GM04504 (cell line): ENCODE measurements at places on chromosomes 2 and 18.
A peak's percentile ranks its signal among the peaks of the same experiment; 100 is the strongest.

GRCh38 chr18:49160079-49160930, 209.5 kb upstream of the SMAD7 start:
- no peak for DNase-seq

GRCh38 chr2:18907508-18907907, 318.1 kb upstream of the NT5C1B start:
- DNase-seq = no peak

DNA sequence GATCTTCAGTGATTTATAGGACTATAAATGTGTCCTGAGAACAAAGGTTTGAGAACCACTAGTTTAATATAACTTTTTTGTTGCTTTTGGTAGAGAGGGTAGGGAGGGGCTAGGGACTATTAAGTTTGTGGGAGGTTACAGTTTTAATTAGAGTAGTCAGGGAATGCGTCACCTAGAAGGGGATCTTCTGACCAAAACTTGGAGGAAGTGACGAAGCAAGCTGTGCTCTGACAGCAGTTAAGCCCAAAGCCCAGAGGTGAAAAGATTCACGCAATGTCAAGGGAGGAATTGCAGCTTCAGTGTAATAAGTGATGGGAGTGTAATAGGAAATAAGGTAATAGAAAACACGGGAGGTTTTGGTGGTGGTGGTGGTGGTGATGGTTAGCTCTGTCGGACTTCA, 8.1 kb downstream of the TDRD15 start:
- DNase-seq = no peak

GRCh38 chr2:48620604-48621003, 2.9 kb downstream of the GTF2A1L start:
- DNase-seq = no peak

DNA sequence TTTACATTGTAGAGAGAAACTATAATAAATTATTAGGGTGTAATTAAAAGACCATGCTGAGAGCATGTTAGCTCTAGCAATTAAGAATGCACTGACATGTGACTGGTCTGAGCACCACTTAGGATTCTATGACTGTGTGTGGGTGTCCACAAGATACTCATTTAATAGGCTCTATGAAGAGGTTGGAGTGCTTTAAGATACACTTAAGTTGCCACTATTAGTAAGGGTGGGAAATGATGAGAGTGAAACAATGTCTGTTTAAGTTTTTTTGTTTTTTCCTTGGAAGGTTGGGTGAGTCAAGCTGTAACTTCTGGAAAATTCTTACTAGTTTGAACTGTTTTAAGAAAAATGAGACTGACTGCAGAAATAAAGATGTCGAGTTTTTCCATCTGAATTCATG, 1.8 kb upstream of the FAP start:
- DNase-seq = no peak

GRCh38 chr18:11391661-11392060, 217.7 kb upstream of the SLC35G4 start:
- DNase-seq = no peak

- DNase-seq = no peak
These were observed 25.1 kb upstream of the DPYSL5 start for GRCh38 chr2:26822877-26823276.

DNA sequence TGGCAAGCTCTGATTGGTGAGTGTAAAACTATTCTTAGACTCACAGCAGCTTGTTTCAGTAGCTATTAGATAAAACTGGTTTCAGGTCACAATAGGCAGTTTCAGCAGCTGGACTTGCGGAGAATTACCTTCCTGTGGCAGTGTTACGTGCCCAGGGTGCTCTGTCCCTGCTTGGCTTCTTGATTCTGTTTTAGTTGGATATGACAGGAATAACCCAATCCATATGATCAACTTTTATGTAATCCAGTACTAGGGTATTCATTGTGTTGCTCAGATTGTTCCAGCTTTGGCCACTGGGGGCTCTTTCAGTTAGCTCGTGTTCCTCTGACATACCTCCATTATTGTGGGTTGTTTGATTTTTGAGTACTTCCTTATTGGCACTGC, 43.1 kb downstream of the INPP4A start:
- DNase-seq = no peak

- no peak for DNase-seq
These were observed 930.2 kb upstream of the LRRTM1 start for GRCh38 chr2:81234711-81235110.

- DNase-seq = no peak
These were observed 4.6 kb upstream of the DLX1 start for GRCh38 chr2:172080641-172081220.

- no peak for DNase-seq
These were observed 6.2 kb downstream of the RHOB start for GRCh38 chr2:20453087-20453486.

DNA sequence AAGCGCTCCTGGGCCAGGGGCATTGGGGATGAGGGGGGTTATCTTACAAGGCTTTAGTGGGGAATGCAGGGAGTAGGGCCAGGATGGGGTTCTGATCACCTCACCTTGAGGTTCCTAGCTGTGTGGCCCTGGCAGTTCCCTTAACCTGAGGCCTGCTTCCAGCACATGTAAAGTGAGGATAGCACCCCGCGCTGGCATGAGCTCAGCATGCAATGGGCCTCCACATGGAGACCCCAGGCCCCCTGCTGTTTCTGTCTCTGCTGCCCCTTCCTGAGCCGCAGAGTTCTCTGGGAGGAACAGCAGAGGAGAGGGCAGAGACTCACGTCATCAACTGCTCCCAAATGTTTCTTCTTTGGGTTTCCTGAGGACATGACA, 8.6 kb upstream of the TEX51 start:
- no peak for DNase-seq

- DNase-seq = no peak
These were observed 202.5 kb downstream of the GLI2 start for GRCh38 chr2:120938045-120938771.

DNA sequence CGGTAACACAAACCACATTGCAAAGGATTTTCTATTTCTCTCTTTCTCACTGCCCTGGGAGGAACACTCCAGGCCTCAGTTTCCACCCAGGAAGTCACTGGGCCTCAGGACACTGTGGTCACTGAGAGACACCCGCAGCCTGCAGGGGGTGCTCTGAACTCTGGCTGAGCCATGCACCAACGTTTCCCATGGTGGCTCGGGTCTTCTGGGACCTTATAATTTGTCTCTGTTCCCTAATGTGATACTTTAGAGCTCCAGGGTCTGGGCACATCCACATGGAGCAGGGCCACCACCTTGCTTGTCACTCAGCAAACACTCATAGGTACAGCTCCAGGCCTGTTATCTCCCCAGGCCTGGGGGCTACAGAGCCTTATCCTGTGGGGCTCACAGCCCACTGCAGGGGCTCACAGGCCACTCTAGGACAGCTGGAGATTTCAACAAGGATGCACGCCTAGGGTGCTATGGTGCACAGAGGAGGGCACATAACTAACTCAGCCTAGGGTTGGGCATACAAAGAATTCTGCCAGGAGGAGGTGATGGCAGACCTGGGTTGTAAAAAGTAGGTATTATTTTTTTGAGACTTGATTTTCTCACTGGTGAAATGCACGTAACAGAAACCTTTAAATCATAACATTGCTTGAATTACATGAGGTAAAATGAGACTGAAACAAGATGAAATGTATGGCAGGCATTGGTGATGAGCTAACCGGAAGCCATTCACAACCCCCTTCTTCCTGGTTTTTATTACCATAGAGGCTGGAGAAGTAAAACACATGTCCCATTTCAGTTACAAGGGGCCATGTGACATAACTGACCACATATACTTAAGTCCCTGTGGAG, 3.0 kb upstream of the HS1BP3 start:
- no peak for DNase-seq

- no peak for DNase-seq
These were observed 90.1 kb upstream of the TGFA start for GRCh38 chr2:70643715-70644114.

GRCh38 chr18:10530852-10531251, 5.0 kb downstream of the NAPG start:
- DNase-seq = no peak

GRCh38 chr2:212117926-212118325, 420.7 kb downstream of the ERBB4 start:
- DNase-seq = no peak

- DNase-seq = no peak
These were observed 871.9 kb upstream of the FSHR start for GRCh38 chr2:50026236-50026635.

GRCh38 chr2:95306336-95306895, 9.3 kb downstream of the KCNIP3 start:
- DNase-seq = no peak

- DNase-seq = no peak
These were observed 4.2 kb upstream of the USP14 start for GRCh38 chr18:154151-154550.

DNA sequence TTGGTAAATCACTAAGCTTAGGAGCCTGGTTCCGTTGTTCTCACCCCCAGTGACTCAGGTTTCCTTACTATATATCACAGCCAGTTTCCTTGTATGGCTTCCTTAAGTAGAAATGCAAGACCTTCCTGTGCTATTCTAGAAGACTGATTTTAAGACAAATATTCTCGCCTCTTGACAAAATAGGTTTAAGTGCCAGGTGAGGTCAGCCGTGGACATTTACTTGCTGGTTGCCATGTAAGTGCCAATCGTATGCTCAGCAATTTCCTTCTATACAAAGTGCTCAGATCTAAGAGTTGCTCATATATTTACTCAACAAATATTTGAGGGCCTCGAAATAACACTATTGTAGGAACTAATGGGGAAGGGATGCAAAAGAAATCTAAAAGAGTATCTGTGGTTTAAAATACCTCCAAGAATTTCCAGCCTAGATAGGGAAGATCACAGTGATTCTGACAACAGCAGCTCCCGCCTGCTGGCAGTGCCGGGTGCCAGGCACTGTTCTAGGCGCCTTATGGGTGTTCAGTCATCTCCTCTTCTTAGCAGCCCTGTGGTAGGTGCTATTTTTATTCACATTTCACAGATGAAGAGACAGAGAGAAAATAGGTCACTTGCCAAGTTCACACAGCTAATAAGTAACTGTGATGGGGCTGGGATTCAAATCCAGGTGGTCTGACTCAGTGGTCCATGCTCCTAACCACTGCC, 95.3 kb upstream of the B3GNT7 start:
- DNase-seq = no peak

DNA sequence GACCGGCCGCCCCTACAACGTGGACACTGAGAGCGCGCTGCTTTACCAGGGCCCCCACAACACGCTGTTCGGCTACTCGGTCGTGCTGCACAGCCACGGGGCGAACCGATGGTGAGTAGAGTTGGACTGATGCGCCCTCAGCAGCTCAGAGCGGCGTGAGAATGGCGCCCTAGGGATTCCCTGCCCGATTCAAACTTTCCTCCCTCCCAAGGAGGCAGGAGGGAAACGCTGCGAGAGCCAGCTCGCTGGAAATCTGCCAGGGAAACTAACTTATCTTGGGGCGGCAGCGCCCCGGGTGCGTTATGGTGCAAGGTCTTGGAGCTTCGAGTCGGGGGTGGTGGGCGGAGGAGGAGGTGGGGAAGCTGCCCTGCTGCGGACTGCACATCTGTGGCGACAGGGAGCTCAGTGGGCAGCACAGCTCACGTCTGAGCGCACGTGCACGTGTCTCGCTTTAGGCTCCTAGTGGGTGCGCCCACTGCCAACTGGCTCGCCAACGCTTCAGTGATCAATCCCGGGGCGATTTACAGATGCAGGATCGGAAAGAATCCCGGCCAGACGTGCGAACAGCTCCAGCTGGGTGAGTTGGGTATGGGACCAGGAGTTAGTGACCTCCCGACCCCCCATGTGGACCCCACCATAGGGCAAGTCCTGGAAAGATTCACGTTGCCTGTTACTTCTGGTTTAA, 697 bp downstream of the ITGA4 start:
- DNase-seq = no peak

DNA sequence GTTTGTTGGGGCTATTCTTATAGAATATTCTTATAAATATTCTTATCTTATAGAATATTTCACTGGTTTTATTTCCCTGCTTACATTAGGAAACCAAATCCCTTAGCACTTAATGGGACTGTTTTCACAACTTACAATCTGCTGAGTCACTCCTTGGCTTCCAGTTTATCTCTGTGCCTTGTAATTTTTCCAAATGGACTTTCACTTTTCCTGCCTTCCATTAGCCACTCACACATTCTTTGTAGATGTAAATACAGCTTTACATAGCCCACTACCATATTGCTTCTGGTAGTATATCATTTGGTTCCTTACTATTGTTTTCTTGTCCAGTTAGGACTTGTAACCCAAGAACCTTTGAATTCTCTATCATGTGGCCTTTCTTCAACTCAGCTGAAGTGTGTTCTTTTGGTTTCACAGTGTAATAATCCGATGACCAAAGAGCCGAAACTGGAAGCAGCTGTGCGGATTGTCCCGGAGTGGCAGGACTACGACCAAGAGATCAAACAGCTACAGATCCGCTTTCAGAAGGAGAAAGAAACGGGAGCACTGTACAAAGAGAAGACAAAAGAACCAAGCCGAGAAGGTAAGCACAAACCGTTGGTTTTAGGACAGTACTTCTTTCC, 96.1 kb downstream of the UGGT1 start:
- DNase-seq = peak; percentile 19

GRCh38 chr2:129909651-129910418, 69.6 kb upstream of the RAB6C start:
- DNase-seq = no peak

- no peak for DNase-seq
These were observed 127.6 kb downstream of the ALPK2 start for GRCh38 chr18:58501066-58501896.

DNA sequence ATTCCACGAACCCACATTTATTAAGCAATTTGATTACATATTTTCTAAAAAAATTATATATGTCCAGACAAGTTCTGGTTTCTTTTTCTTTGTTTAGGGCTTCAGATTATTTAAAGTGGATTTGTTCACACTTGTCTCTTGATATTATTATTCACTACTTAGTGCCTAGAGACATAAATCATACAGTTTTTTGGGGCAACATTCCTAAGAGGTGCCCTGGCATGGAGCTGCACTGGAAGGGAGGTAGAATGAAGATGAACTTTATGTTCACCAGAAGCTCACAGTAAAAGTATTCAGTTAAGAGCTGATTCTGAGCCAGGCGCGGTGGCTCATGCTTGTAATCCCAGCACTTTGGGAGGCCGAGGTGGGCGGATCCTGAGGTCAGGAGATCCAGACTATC, 762.7 kb upstream of the TMEFF2 start:
- no peak for DNase-seq

DNA sequence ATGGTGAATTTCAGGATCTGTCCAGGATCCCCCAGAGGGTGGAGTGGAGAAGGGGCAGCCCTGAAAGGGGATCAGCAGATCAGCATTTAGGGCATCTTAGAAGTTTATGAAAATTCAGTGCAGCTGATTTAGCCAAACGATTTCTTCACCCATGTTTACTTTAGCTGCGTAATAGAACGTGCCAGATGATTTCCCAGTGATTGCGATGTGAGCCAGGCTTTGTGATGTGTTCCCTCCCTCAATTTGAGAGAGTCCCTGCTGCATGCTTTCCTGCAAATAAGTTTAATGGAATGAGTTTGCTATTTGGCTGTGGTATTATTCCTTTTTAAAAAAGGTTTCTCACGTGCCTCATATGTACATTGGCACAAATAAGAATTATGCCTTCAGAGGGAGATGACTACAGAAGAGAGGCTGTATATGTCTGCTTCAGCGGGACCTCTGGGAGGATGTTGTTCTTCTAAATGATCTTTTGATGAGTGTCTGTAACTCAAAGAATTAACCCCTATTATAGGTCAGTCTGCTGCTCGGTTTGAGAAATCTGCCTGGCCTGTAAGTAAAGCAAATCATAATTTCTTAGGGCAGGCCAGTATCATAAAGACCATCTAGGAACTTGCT, 111.9 kb downstream of the MRO start:
- no peak for DNase-seq

- no peak for DNase-seq
These were observed 13.0 kb downstream of the HDAC4 start for GRCh38 chr2:239387811-239388210.
